ENCODE measurements at places on chromosomes 5 and 9.

DNA sequence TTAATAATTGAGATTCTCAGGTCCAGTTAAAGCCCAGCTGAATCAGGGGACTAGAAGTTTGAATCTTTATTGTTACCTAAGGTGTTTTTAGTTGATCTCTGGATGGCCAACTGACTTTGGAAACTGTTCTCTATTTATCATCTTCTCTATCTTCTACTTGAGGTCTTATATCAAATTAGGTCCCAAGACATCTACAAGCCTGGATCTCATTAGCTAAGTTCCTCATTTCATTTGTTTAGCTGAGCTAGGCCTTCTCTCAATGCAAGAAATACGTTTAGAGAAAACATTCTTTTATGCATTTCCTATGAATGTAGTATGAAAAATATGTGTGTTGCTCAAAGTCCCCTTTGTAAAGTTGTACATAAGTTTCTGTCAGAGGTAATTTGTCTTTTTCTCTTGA is 196.6 kb downstream of the PTTG1 start:
- H3K4me1 ChIP-seq = peaks cover 3% of the 10 kb centered on the region
- H3K27ac ChIP-seq = no peak overlapping the region
- no peak for DNase-seq
- H3K27me3 ChIP-seq = peaks cover 6% of the 10 kb centered on the region
- no peak overlapping the region for H3K4me3 ChIP-seq

- no peaks in the 10 kb centered on the region for H3K27me3 ChIP-seq
- H3K36me3 ChIP-seq = peaks cover 6% of the 10 kb centered on the region
- DNase-seq = no peak
- H3K27ac ChIP-seq = no peak overlapping the region
Measured at GRCh38 chr9:117184173-117184572, 230.7 kb downstream of the ASTN2 start.

DNA sequence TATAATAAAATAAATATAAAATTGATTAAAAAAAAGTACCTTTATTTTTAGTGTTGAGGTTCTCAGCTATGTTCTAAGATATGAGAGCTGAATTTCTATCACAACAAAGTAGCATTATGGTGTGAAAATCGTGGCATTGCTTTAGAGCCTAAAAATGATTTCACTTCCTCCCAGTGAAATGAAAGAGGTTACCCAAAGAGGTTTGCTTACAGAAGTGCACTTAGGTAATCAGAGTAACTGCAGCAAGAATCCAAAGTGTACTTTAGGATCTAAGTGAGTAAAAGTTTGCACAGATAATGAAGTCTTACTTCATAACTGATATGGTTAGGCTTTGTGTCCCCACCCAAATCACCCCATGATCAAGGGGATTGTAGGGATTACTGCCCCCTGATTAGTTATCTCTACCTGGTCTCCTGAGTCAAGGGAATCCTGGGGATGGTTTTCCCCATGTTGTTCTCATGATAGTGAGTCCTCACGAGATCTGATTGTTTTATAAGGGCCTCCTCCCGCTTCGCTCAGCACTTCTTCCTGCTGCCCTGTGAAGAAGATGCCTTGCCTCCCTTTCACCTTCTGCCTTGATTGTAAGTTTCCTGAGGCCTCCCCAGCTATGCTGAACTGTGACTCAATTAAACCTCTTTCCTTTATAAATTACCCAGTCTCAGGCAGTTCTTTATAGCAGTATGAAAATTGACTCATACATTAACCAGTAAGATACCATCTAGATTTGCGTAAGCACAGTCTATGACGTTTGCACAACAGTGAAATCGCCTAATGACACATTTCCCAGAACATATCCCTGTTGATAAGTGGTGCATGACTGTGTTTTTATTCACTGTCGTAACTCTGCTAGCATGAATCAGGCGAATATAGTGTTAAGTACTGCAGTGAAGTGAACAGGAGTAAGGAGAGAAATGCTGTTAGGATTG is 40.3 kb upstream of the LRRC70 start:
- peaks cover 7% of the 10 kb centered on the region for H3K36me3 ChIP-seq
- no peak overlapping the region for H3K4me3 ChIP-seq
- peaks cover under 1% of the 10 kb centered on the region for H3K4me1 ChIP-seq
- H3K27me3 ChIP-seq = no peaks in the 10 kb centered on the region

DNA sequence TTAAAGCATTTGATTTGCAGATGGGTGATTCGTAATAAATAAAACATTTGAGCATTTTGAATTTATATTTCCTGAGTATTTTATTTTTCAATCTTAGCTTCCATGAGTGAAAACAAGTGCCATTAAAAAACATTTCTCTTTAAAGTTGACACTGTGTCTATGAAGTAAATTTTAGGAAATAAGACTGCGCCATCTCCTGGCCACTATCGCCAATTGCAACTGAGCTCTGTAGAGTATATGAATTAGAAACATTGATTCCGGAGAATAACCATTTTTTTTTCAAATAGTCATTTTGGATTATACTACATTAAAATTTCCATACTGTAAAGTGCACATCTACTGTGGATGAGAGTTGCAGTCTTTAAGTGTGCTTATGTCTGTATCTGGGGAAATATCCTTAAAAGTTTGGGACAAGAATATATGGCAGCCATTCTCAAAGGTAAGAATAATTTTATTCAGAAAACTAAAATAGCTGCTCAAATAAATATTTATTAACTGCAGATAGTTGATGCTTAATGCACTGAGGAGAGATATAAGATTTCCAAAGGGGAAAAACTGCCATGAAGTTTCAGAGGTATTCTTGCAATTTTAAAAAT is 5.9 kb downstream of the DMRTA1 start:
- H3K4me1 ChIP-seq = peaks cover 8% of the 10 kb centered on the region
- H3K36me3 ChIP-seq = no peaks in the 10 kb centered on the region
- DNase-seq = no peak
- H3K27me3 ChIP-seq = no peaks in the 10 kb centered on the region
- no peak overlapping the region for H3K4me3 ChIP-seq
- H3K27ac ChIP-seq = no peak overlapping the region

DNA sequence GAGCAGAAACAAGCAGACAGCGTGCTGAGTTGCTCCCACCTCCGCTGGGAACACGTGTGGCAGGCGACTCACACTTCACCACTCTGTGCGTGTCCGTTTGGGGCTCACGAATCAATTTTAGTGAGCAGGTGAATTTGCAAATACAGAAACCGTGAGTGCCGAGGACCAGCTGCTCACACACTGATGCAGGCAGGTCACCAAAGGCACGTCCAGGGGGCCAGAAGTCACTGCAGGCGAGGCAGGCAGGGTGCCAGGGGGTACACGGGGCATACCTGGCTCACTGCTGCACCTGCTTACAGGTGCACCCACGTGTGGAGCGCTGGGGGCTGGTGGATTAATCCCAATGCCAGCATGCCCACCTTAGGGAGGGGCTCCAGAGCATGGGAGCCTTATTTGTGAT is 68.8 kb downstream of the ZNF354C start:
- DNase-seq = no peak
- H3K27ac ChIP-seq = no peak overlapping the region
- no peak overlapping the region for H3K4me3 ChIP-seq
- no peaks in the 10 kb centered on the region for H3K4me1 ChIP-seq

DNA sequence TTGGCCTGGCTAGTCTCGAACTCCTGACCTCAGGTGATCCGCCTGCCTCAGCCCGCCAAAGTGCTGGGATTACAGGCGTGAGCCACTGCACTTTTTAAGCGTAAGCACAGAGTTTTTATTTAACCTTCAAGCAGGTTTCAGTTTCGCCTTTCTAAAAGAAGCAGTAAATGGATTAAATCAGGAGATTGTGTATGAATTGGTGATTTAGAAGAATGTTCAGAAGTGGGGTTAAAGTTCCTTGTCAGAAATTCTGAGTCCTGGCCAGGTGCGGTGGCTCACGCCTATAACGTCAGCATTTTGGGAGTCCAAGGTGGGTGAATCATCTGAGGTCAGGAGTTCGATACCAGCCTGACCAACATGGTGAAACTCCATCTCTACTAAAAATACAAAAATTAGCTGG is 12.2 kb downstream of the HSPA4 start:
- H3K36me3 ChIP-seq = peaks cover 13% of the 10 kb centered on the region
- no peak overlapping the region for H3K27ac ChIP-seq
- H3K4me1 ChIP-seq = peaks cover 4% of the 10 kb centered on the region
- no peaks in the 10 kb centered on the region for H3K27me3 ChIP-seq

DNA sequence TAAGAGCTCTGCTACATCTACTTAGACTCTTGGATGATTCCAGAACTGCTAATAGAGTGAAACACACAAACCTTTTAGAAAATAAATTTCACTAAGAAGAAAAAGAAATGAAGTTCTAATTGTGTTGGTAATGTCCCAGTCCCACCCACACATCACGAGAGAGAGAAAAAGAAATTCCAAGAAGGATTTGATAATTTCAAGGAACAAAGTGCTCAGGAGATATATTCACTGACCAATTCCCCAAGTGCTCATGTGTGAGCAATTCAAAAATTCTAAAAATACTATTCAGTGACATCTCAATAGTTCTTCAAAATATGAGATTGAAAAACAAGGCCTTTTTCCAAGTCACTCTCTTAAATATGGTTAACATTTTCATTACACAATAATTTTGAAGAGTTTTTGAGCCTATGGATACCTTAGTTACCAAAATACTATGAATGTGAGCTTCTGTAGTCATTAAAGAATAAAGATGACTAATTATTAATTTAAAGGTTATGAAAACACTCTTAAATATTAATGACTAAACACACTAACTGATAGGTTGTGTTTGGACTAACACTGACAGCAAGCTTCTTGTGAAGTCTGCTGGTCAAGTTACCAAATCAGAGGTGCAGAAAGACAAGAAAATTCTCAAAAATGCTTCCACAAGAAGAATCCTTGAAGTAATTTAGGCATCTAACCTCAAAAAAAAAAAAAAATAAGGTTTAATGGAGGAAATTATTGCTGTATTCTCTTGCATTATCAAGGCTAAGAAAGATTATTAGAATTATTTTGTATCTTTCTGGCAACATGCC is 245.3 kb downstream of the PDE4D start:
- no peaks in the 10 kb centered on the region for H3K27me3 ChIP-seq
- H3K4me1 ChIP-seq = peaks cover 28% of the 10 kb centered on the region
- no peak for DNase-seq
- no peak overlapping the region for H3K4me3 ChIP-seq
- peaks cover 2% of the 10 kb centered on the region for H3K36me3 ChIP-seq

GRCh38 chr5:121288781-121289180 is 562.9 kb upstream of the FTMT start:
- H3K4me1 ChIP-seq = peaks cover 7% of the 10 kb centered on the region
- H3K27ac ChIP-seq = no peak overlapping the region
- H3K27me3 ChIP-seq = no peaks in the 10 kb centered on the region
- no peak overlapping the region for H3K4me3 ChIP-seq
- no peak for DNase-seq
- no peaks in the 10 kb centered on the region for H3K36me3 ChIP-seq

DNA sequence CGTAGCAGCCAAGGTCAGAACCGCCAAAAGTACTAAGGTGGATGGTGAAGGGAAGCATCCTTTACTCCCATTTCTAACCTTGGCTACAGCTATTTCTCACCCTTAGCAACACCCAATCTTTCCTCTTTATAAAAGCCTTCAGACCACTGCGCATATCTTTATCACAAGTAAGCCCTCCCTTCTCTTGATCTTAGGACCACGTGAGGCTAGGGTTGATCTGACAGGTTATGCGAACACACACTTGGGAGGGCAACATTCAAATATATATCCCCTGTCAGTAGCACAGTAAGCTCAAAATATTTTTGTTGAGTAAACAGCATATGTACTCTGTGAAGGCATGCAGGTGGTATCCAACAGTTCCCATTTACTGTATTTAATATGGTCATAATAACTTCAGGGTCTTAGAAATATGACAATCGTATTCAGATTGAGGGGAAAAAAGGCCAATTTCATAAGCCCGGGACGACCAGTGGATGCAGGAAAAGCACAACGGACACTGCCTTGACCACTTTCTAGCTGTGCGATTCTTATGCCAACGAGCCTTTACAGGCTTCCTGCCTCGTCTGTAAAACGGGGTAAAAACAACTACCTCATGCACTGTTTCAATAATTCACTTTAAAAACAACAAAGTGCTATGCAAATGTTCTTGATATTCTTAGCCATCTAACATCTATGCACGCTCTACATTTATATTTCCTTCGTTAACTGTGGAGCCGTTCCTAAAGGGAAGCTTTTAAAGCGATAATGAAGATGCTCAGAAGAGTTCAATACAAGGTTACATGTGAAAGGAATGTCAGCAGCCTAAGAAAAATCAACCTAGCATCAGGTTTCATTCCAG is 1.3 kb downstream of the ARSB start:
- no peaks in the 10 kb centered on the region for H3K36me3 ChIP-seq
- H3K27ac ChIP-seq = peak overlapping the region; percentile 96
- no peak for DNase-seq
- H3K4me1 ChIP-seq = peaks cover 20% of the 10 kb centered on the region
- H3K4me3 ChIP-seq = peak overlapping the region; percentile 85

DNA sequence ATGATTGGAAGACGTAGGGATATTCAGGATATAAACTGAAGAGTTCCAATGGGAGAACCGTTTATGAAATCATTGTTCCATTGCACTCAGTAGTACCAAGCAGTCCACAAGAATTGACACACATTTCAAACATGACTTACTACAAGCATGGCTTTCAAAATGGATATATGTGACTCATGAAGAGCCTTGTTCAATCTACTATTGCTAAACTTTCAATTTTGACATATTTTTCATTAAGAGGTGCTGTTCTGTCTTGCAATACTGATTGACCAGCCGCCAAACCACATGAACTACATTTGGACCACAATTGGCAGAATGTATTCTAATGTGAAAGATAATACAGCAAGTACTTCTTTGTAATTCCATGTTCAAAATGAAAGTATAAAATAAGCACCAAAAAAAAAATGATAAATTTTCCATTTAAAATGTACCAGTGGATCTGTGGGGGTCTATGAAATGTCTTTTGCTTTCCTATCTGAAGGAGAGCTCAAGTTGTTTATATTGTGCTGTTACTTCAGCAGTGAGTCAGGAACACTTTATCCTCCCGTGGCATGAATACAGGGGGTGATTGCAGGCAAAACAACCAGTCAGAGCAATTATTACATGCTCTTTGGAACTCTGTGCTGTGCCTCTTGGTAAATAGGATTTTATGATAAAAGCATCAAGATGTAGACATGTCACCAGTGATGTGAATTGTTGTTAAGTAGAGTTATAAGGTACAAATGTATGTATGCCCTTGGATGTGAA is 366.0 kb downstream of the ARRDC3 start:
- no peak overlapping the region for H3K27ac ChIP-seq
- no peak for DNase-seq
- H3K4me1 ChIP-seq = peaks cover 20% of the 10 kb centered on the region
- H3K36me3 ChIP-seq = peaks cover 17% of the 10 kb centered on the region
- H3K4me3 ChIP-seq = no peak overlapping the region

- no peak overlapping the region for H3K4me3 ChIP-seq
- peaks cover 3% of the 10 kb centered on the region for H3K27me3 ChIP-seq
- H3K4me1 ChIP-seq = peaks cover 7% of the 10 kb centered on the region
- no peaks in the 10 kb centered on the region for H3K36me3 ChIP-seq
- H3K27ac ChIP-seq = no peak overlapping the region
Measured at GRCh38 chr9:83430681-83431080, 107.5 kb downstream of the FRMD3 start.

DNA sequence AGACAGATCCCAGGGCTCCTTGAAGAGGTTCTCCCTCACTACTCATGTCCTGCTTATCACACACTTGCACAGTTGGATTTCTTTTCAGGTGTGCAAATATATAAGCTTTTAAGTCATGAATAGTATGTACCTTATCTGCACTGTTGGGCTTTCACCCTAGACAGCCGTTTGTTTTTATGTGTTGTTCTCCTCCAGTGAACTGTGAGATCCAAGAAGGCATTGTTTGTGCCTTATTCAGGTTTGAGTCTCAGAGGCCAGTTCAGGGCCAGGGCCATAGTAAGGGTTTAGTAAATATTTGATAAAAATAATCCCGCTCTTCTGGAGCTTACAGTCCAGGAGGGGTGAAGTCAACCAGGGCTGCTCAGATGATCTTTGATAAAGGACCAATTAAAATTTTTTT is 480.0 kb downstream of the TMEM38B start:
- no peak overlapping the region for H3K27ac ChIP-seq
- no peak for DNase-seq
- H3K4me3 ChIP-seq = no peak overlapping the region
- H3K4me1 ChIP-seq = peaks cover 3% of the 10 kb centered on the region
- no peaks in the 10 kb centered on the region for H3K36me3 ChIP-seq
- no peaks in the 10 kb centered on the region for H3K27me3 ChIP-seq

Data from progenitor cell of endocrine pancreas (in vitro differentiated cells).